Cardiac fibroblast (primary cell): ENCODE measurements at places on chromosomes 11 and 22.

DNA sequence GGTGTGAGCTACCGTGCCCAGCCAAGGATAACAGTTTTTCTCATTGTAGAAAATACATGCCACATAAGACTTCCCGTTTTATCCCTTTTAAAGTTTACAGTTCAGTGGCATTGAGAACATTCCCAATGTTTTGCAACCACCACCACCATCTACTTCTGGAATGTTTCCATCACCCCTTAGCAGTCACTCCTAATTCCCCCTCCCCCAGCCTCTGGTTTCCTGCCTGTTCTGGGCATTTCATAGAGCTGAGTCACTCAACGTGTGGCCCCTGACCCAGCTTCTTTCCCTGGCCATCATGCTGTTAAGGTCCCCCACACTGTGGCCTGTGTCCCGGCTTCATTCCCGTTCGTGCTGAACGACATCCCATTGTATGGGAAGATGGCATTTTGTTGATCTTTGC lies 30.7 kb downstream of the FGF4 start:
- DNase-seq = peak; percentile 37

DNA sequence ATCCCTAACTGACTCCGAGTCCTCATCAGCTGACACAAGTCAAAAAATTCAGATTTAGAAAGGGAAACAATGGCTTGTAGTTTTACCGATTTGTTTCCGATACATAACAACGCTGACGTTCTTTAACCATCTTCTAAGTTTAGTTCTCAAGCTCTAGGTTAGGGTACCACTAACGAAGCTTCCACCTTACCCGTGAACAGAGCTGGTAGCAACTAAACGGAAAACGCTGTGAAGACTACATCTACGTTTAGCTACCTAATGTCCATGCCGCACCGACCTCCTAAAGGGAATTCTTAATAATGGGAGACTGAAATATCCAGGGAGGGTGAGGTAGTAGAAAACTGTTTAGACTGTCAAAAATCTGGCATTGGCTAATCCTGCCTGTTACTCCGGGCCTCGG lies 1.0 kb downstream of the NUP98 start:
- DNase-seq = no peak

DNA sequence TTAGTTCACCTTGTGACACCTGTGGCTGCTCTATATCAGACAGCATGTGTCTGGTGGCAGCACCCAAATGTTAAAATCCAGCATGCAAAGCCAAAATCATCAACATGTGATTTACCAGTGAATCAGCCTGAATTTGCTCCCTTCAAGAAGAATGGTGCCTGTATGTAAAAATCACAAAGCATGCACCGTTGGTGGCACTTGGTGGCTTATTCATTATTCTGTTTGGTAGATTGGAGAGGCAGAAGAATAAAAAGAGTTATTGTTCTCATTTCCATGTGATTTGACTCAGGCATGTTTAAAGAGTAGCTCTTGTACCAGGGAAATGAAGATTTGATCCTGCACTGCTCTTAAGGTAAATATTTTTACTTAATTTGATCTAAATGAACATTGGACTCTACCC lies 143.9 kb upstream of the MPPED2 start:
- DNase-seq = no peak

GRCh38 chr22:39719559-39720450 lies 149.3 kb downstream of the CACNA1I start:
- no peak for DNase-seq

- DNase-seq = no peak
These were observed 324.8 kb downstream of the MN1 start for GRCh38 chr22:27476729-27477128.

DNA sequence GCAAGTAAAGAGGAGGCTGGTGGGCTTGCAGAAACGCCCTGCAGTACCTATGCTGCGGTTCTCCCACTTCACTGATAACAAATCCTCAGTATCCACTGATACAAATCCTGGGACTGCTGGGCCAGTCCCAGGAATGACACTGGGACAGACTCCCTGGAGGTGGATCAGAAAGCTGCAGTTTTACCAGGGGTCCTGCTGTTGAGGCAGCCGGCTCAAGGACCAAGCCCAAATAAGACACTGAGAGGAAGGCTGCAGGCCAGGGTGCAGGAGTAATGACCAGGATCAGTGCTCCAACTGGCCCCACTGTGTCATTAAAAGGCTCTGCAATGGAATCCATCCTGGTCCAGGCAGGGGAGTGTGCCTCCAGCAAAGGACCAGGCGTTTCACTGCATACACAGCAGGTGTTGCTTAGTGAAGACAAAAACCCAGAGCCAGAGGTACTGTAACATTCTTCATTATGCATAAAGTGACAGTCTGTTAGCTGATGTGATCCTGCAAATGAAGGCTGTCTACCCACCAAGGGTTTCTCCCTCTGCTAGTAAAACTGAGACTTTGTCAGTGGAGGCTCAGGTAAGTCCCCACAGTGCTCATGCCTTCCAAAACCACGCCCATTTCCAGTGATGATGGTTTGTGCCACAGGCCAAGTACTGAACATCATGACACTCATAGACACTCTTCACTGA lies 1.4 kb upstream of the C22orf39 start:
- DNase-seq = no peak

DNA sequence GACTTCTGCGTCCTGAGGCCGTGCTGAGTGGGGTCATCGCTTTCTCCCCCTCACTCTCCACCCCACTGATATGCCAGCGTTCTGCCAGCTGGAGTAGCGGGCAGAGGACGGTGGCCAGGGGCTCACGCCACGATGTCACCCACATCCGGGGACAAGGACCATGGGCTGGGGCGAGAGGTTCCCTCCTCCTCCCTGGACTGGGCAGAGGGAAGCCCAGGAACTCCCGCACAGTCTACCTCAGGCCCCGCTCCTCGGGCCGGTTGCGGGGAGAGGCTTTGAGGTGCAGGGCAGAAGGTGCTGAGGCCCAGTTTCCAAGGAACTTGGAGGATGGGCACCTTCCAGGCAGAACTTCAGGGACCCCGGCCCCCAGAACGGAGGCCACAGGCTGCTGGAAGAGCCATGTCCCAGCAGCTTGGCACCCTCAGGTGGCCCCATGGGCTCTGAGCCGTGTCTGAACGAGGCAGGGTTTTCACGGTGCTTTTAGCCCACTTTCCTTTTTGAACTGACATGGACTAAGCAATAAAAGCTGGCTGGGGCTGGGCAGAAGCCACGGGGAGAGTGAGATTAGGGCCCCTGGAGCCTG lies 25.4 kb downstream of the ADAMTS15 start:
- DNase-seq = no peak

GRCh38 chr11:76835036-76835435 lies 25.7 kb upstream of the ACER3 start:
- DNase-seq = no peak

GRCh38 chr11:124207102-124207792 lies 24.1 kb downstream of the OR10D3 start:
- no peak for DNase-seq

DNA sequence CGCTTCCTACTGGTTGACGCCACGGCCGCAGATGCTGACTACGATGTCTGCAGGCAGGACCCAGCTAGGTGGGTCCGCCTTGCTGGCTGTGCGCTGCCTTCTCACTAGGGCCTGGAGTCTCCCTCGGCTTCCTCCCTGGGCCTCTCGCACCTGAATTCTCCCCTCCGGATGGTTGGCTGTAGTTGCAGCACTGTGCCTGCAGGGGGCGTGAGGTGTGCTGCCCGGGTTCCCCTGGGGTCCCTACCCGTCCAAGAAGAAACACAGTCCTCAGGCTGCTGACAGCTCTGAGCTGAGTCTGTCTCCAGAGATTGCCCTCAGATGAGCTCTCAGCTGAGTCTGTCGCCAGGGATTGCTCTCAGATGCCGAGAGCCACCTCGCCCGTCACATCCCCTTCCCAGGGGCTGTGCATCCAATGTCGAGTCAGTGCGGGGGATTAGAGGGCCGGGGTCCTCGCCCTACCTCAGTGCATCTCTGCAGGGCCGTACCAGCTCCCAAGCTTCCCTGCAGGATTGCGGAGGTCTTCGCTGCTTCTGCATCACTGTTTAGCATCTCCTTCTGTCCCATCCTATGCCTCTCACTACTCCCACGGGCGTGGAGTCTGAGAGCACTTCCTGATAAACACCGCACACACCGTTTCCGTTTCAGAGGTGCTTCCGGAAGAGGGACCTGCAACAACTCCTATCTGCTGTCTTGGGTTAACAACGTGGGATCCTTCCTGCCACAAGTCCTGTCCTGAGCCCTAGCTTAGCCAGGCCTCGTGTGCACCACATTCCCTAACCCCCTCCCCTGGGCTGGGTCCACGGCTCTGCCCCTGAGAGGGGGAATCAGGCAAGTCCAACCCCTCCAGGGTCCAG lies 196.9 kb downstream of the CSNK2A3 start:
- no peak for DNase-seq

DNA sequence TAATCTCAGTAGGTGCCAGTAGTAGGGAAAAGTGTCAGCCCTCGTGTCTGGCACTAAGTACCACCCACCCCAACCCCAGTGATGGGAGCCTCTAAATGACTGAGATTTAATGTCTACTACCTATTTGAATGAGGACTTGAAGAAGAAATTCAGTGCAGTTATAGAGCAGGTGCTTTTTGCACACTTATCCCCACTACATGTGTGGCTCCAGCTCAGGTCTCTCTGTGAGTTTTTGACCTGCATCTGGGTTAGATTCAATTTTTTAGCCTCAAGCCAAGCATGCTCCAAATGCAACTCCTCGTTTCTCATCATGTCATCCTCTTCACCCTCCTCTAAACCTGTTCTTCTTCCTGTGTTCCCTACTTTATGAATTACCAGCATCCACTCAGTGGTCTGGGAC lies 24.9 kb upstream of the NNMT start:
- no peak for DNase-seq

- no peak for DNase-seq
These were observed 333.9 kb upstream of the KIRREL3 start for GRCh38 chr11:127334466-127334865.

DNA sequence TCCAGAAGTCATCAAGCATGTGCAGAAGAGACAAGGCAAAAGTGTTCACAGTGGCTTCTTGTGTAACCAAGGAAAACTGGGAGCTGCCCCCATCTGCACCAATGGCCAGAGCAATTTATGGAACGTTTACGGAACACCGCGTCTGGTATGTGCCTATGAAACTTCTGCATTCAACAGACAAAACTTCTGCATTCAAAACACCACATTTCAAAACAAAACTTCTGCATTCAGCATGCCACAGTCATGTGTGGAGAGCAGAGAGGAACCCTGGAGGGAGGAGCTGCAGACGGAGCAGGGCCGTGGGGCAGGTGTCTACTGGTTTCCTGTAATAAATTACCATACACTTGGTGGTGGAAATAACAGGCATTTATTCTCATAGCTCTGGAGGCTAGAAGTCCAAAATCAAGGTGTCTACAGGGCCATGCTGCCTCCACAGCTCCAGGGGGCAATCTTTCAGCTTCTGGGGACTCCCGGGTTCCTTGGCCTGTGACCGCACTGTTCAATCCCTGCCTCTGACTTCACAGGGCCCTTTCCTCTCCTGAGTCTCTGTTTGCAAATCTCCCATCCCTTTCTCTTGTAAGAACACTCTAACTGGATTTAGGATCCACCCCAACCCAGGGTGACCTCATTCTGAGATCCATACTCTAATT lies 32.2 kb downstream of the RPL3 start:
- DNase-seq = no peak

GRCh38 chr11:111360150-111361043 lies 18.7 kb downstream of the POU2AF1 start:
- DNase-seq = no peak

- DNase-seq = no peak
These were observed 7.6 kb downstream of the POU2AF2 start for GRCh38 chr11:111253131-111253530.

GRCh38 chr11:14237444-14237961 lies 121.5 kb downstream of the RRAS2 start:
- no peak for DNase-seq

DNA sequence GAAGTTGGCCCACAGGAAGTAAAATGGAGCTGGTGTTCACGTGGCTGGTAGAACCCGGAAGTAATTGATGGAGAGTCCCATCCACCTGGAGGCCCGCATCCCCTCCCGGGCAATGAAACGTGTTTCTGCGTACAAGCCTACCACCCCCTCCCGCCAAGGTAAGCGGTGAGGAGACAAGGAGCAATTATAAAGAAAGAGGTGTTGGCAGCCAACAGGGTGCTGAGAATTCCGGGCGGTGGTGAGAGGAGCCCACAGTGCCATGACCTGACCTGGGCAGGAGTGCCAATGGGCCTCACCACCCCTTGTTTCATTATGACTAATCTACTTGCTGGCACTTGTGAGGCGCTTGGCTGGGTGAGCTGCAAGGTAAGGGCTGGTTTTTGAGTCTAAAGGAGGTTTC lies 83.8 kb upstream of the BID start:
- DNase-seq = no peak

- no peak for DNase-seq
These were observed 3.9 kb downstream of the SCGB2A2 start for GRCh38 chr11:62273789-62274275.

DNA sequence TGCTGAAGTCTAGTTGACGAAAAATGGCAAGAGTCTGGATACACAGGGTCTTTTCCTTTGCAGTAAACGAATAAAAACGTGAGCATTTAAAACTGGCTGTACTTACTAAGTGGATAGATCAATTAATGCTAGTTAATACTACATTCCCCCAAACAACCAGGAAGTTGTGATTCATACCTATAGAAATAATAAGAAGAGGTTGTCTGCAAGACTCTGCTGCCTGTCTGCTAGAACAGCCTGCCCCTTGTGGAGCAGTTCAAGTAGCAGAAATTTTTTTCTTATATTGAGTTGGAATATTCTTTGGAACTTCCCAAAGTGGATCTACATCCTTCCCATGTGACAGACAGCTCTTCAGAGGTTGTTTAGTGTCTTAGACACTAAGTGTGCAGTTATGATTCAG lies 86.8 kb downstream of the TEAD1 start:
- DNase-seq = peak; percentile 61

GRCh38 chr11:17864478-17864941 lies 129.9 kb downstream of the KCNC1 start:
- DNase-seq = no peak

GRCh38 chr11:66907751-66908630 lies 50.2 kb downstream of the PC start:
- DNase-seq = no peak

DNA sequence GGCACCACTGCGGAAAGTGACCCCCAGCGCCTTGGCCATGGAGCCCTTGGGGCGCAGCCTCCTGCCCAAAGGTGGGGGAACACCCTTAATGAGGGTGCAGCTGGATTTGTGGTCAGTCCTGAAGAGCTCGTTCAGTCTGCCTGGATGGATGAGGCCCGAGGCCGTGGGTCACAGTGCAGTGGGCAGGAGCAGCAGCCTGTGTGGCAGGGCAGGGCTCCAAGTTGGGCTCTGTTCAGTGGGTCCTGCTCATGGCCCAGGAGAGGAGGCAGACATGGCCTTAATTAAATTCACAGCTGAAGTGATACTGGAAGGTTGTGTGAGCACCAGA lies 33.3 kb downstream of the FAM83F start:
- DNase-seq = no peak
